ENCODE measurements at places on chromosomes 1 and 21.

DNA sequence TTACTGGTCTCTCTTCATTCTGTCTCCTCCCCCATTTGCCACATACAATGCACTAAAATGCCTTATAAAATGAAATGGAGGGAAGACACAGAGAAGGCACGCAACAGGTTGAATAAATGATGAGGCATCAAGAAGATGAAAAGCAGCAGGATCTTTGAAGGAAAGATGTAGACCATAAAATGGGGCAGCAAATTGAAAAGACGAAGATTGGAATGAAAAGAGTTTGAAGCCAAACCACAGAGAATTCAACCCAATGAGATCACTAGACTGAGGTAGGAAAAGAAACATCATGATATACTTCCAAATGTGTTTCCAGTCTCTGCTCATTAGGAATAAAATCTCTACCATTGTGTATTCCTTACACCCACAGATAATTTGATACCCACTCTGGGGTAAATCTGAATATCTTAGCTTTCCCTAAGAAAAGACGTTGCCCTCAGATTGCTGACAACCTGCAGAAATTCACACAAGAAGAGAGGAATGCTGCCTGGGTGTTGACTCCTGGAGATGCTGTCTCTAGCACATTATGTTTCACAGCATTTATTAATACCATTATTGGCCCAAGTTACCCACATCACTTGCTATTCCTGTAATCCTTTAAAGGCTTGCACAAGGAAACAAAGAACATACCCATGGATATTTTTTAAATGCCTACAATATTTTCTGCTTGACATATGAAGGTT is 230.9 kb downstream of the LTN1 start:
- DNase-seq: no peak

DNA sequence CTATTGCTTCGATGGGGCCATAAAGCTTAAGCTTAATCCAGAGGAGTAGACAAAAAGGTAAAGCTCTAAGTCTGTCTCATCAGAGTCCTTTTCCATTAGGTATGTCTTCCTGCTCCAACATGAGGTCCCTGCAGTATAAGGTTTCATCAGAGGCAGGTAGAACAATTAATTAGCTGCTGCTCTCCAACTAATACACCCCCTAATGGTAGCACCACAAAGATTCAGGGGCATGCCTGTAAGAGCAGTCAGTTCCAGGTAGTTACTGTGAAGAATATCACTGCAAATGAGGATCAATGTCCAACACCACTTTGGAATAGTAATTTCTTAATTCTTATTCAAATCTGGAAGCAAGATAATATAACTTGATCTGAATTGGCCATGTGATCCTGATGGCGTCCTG is 160.3 kb upstream of the ESRRG start:
- DNase-seq: no peak

DNA sequence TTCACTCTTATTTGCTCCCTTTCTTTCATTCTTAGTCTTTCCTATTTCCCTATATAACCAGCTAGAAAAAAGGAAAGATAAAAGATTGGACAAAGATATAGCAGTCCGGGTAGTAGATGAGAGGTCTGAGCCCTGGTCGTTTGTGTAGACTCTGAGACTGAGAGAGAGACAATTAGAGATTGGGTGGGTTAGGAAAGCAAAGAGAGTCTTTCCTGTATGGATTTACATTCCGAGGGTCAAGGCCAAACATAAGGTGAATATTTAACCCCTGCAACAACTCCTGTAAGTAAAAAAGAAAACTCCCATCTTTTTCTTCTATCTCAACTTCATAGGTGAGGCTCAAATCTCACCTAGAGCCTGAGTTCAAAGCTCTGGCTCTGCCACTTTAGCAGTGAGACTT is 218.0 kb upstream of the FGGY start:
- DNase-seq: no peak

GRCh38 chr1:77382366-77382765 is 100.5 kb downstream of the AK5 start:
- DNase-seq: no peak

DNA sequence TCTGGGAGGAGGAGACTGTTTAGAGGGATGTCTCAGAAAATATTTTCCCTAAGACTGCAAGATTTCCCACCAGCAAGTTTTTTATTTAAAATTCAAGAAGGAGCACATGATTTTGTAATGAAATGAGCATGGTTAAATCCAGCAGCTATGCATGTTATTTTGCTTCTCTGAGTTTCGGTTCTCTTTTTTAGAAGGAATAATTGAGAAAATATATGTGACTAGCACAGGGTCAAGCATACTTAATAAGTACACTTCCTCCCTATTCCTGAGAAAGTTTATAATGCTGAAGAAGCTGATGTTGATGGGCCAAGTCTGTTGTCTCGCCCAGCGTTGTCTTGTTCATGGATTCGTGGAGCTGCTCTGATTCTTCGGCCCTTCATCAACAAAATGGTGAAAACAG is 51.2 kb downstream of the EXO1 start:
- no peak for DNase-seq

- DNase-seq: no peak
These were observed 3.4 kb upstream of the PTPRF start for GRCh38 chr1:43527111-43527878.

DNA sequence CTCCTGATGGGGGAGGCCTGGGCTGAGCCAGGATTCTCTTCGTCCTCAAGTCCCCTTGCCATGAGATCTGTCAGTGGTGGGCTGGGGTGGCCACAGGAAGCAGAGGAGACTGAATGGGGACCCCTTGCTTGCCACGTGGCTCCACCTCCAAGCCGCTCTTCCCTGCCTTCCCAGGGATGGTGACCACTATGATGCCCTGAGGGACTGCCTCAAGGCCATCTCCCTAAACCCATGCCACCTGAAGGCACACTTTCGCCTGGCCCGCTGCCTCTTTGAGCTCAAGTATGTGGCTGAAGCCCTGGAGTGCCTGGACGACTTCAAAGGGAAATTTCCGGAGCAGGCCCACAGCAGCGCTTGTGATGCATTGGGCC is 20.9 kb upstream of the TMEM222 start:
- DNase-seq: no peak

GRCh38 chr1:247317702-247318101 is 14.0 kb downstream of the ZNF496 start:
- no peak for DNase-seq

DNA sequence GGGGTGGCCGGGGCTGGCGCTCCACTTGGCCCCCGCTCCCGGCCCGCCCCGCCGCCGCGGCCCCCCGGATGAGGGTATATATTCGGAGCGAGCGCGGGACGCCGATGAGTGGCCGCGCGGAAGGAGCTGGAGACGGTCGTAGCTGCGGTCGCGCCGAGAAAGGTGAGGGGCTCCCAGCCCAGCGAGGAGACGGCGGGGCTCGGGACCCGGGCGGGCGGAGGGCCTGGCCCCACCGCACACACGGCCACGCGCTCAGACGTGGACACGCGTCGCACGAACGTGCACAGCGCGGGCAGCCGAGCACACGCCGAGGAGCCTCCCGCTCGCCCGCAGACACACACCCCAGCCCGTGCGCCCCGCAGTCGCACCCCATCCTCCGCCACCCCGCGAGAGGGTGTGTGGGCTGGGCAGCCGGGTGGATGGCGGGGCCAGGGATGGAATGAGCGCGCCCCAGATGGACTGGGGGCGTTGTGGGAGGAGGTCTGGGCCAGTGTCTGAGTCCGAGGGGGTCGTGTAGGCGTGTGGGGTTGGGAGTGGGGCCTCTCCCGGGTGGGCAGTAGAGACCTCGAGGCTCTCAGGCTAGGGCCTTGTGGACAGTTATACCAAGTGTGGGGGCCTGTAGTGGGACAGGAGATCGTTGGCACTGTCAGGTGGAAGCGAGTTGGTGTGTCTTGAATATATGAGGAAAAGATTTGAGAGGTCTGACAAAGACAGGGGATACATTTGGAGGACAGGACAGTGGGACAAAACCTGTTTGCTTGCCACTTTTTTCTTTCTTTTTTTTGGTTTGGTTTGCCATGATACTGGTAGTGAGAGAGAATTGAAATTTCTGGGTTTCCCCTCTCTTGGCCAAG is at the start of gene UAP1:
TSS of gene UAP1 (plus strand) at position 107 of the 854 bp plus-strand sequence. CDS start 4,347 bp downstream, outside the sequence.
- peak; percentile 31 for DNase-seq

- DNase-seq: no peak
These were observed 54.0 kb downstream of the LACTBL1 start for GRCh38 chr1:22918644-22919043.

DNA sequence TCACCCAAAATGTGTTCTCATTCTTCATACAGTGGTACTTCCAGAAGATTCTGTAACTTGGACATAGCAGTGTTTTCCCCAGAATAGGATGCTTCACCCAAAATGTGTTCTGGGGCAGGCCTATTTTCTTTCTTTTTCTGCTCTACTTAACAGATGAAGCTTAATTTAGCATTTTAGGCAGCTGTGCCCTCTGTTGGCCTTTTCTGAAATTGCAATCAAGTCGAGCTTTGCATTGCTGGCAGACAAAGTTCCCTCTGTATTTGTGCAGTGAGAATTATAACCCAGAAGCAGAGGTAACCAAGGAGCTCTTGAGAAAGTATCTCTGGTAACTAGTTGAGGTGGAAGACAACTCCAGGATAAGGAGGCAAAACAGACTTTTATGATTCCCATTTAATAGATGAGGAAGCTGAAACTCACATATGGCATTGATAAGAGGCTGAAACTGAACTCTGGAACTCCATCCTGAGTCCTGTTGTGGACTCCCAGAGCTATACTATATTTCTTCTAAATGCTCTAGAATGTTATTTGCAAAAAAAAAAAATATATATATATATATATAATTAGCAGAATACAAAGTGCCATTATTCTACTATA is 50.3 kb upstream of the L1TD1 start:
- no peak for DNase-seq

DNA sequence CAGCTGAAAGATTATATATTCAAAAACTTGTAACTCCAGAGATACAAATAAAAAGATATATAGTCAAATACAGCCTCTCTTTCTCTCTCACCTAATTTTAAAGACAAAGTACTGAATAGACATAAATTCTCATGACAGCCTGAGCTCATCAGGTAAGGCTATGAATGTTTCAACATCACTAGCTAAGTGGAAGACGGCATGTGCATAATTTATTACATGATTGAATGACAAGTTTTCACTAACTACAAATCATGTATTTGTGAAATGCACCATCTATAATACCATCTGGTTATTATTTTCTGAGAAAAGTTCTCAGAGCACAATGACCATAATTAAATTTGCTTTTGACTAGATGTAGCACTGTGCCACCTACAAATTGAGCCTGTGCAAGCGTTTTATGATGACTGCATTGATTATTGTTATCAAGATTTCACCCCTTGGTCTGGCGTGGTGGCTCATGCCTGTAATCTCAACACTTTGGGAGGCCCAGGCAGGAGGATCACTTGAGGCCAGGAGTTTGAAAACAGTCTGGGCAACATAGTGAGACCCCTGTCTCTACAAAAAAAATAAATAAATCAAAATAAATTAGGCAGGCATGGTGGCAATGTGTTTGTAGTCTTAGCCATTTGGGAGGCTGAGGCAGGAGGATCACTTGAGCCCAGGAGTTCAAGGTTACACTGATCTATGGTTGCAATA is 128.2 kb downstream of the APP start:
- no peak for DNase-seq

GRCh38 chr1:36542024-36542961 is 59.6 kb upstream of the CSF3R start:
- DNase-seq: no peak

DNA sequence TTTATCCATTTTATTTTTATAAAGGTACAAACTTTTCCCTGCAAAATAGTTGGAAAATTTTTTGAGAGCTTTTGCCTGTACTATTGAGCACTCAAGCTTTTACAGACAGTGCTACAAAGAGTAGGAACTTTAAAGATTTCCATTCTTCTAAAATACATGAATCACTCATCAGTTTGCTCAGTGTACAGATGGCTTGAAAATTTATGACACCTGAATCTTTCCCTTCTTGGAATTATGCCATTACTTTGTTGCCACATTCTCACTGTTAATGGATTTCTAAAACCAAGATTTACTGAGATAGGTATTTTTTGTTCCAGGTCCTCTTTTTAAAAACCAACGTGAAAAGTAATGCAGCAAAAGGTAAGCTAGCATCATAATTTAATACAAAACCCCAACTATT is 76.0 kb downstream of the GPATCH2 start:
- no peak for DNase-seq

DNA sequence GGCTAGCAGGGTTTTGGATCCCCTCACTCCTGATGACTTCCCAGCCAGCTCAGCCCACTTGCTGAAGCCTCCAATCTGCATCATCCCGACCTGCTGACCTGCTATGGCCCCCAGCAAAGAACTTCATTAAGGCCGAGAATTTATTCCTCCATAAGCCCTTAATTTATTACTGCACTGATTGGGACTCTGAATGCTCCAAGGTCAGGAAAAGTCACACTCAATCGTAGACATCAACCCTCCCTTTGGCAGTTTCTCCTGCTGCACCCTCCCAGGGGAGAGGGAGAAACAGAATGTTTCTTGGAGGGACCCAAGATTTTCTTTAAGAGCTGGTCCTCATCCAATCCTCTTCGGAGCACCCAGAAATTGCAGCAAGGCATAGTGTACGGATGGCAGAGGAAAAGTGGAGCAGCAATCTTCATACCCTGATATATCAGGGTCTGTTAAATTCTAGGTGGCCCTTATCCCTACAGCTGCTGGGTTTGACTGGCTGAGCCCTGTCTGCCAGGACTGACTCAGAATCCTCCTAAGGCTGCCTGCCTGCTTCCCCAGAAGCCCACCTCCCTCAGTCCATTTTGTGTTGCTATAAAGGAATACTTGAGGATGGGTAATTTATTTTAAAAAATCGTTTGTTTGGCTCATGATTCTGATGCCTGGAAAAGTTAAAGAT is 62.2 kb downstream of the DMAP1 start:
- DNase-seq: no peak

- DNase-seq: no peak
These were observed 48.4 kb upstream of the IGSF5 start for GRCh38 chr21:39696618-39697017.

- no peak for DNase-seq
These were observed 61.1 kb upstream of the FBXO28 start for GRCh38 chr1:224052772-224053171.

- no peak for DNase-seq
These were observed 2.9 kb downstream of the PTPRF start for GRCh38 chr1:43533584-43533983.

- DNase-seq: peak; percentile 51
These were observed 50.0 kb upstream of the SLC19A1 start for GRCh38 chr21:45592208-45592619.

DNA sequence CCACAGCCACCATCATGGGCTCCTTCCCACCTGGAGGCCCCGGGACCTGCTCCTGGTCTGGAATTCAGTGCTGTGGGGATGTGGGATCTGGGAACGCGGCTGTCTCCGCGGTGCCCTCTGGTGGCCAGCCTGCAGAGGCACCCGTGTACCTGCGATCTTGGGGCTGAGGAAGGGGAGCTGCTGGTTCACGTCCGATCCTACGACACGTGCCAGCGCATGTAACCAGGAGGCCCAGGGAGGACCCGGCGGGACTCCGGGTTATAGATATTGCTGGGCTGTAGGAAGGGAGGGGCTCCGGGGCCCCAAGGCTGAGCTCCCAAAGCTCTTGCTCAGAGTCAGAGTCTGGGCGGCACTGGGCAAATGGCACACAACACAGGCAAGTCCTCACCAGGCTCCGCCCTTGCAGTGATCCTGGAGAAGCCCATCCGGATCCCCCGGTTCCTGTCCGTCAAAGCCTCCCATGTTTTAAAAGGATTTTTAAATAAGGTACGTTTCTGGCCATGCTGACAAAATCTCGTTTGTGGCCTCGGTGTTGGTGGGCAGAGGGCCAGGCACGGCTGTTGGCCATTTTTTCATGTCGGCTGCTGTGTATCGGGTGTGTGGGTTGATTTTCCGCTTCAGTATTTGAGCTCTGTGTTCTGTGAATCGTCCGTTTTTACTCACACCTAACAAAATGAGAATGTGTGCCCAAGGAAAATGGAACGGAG is 20.1 kb downstream of the FAAP20 start:
- DNase-seq: peak; percentile 80

- no peak for DNase-seq
These were observed 180.8 kb upstream of the CAMK1G start for GRCh38 chr1:209402697-209403096.

Data from GM12892 (cell line).